HFFc6 (cell line): ENCODE measurements at places on chromosomes 2 and 18.

DNA sequence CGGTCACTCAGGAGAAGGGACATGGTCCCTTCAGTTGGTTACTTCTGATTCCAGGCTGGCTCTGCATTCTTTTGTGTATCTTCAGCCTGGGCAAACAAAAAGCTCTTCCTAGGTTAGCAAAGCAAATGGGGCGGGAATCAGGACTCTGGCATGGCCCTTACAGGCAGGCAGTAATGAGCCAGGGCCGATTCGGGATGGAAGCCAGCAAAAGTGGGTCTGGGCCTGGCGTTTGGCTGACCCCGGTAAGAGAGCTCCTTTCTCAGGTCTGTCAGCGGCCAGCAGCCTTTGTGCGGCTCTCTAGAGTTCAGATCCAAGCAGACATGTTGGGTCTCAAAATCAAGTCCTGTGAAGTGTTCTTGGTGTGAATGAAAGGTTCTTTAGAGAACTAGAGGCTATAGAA is 81.5 kb upstream of the EML6 start:
- DNase-seq: no peak

DNA sequence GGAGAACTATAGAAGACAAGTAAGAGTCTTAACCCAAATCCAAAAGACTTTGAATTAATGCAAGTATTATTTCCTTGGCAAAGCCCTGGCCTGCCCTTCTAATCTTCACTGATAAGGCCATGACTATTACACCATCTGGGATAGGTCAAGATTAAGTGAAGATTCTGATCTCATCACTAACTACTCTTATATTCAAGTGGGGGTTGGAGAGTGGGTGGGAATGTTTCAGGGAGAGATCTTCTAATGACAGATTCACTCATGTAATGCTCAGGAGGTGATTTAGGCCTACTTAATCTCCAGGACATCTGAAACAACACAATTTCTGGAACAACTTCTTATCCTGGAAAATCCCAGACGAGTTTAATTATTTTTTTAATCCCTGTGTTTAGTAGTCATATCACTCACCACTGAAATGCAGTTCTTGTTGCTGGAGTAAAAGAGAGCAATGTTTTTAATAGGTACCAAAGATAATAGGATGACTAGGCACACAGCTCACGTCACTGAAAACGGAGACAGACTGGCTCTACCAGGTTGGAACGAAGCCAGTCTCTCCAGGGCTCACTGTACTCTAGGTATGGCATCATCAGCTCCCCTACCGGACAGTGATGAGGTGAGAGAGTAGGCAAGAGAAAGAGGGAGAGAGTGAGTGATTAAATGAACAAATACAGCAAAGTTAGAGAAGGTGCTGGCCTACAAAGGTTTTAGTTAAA is 133.1 kb downstream of the NCKAP5 start:
- DNase-seq: peak; percentile 68

DNA sequence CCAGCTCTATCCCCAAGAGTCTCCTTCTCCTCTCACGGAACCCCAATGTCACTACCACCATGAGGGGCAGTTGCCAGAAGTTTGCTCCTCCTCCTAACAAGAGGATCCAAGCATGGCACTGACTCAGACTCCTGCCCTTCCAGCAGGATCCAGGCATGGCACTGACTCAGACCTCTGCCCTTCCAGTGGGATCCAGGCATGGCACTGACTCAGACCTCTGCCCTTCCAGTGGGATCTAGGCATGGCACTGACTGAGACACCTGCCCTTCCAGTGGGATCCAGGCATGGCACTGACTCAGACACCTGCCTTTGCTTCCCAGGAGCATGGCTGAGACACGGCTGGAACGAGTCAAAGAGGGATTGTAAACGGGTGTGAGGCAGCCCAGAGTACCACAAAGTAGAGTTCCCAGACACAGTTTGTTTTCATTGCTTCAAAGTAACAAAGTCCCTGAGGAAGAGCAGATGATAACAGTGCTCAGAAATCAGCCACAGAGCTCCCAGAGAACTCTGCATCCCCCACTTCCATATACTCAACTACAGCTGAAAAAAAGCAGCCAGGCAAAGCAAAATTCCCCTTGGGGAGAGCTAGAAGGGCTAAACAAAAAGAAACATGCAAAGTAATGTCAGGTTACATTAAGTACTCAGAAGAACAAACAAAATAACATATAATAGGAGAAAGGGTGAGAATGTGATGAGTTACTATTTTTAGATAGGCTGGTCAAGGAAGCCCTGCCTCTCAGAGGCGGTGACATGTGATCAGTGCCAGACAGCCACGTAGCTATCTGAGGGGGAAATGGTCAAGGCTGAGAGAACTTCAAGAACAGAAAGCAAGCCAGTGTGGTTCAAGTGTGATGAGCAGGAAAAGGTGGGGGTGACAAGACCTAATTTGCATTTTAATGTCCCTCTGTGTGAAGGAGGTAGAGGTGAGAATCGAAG is 3.0 kb downstream of the BUB1 start:
- DNase-seq: peak; percentile 46

DNA sequence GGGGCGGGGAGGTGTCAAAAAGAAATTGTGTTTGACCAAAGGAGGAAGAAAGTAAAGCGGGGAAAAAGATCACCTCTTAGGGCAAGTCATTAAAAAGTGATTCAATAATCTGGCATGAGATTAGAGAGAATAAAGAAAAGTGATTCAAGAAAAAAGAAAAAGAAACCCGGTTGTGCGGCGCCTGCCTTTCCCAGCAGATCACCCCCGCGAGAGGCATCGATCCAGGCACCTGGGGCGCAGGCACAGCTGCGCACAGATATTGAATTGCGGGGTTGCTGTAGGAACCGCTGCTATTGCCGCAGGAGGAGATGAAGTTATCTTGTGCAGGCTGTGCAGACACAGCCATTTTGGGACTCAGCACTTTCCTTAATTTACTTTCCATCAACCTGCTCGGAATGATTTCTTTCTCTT is 71.2 kb downstream of the PLB1 start:
- DNase-seq: no peak

- no peak for DNase-seq
These were observed 5.8 kb downstream of the NGEF start for GRCh38 chr2:233007270-233007669.

- no peak for DNase-seq
These were observed 22.5 kb downstream of the GATA6 start for GRCh38 chr18:22191923-22192322.

- DNase-seq: no peak
These were observed 78.1 kb upstream of the YWHAQ start for GRCh38 chr2:9708683-9709538.

DNA sequence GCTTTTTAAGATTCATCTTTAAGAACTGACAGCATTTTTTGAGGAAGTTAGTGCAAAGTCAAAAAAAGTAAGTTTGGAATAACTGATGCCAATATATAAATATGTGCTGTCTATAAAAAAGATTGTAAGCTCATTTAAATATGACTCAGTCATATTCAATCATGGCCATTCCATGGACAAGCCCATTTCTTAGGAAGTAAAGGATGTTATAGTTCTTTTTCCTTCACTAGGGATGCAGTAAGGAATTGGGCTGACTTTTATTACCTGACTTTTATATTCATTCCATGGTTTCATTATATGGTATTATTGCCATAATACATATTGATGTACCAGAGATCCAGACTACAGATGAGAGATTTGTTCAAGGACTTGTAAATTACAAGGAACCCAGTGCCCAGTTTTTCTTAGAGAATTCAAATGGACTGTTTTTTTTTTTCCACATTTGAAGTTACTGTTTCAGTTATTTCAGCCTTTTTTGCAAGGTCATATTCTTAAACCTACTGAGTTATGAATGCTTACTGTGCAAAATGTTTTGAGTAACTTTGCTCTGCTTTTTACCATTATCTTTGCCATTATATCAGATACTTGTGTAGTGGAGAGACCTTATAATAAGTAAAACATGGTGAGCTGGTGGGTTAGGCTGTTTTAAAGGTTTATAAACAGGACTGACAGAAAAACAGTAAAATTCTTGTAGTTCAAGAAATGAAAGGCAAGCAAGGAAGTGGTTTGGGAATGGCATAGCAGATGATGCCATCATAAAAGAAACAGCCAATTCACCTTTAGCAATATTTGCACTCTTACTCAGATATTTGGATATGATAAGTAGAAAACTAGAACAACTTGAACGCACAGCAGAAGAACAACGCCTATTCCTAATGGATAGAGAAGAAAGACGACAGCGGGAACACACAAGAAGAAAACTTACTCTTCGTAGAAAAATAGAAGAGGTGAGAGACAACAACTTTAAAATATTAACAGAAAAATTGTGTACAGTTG is 7.6 kb downstream of the FSIP2 start:
- no peak for DNase-seq

DNA sequence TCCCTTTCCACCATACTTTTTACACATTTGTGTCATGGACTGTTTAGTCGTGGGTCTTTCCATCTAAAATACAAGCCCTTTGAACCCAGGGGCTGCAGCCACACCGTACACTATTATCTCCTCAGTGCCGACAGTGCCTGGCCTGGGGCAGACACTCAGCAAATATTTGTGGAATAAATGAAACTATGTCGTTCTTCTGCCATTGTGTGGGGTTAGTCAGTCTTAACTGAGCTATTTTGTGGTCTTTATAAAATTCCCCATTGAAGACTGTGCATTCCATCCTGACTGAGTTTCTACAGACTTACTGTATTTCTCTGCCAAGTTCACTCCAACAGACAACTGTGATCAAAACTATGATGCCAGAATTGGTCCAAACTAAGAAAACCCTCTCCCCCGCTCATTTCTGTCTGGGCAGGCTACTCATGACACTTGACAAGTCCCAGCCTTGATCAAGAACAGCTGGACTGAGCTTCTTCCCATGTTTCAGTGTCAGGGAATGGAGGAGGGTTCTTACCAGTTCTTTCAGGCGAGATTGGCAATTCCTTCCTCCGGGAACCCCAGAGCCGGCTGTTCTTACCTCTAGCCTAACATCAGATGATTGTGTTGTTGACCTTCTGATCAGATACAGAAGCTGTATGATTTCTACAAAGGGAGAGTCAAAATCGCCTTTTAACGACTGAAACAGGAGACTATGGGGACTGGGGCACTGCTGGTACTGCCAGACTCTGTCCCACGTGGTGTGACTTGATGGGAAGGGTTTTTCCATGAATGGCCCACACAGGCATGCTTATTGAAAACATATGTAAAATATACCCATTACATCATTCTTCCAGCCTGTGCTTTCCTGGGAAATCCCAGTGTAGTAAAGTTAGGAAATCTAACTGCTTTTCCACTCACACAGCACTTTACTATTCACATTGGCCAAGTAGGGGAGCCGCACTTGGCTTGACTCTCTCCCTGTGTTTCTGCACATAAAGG is 77.4 kb upstream of the NPAS2 start:
- DNase-seq: peak; percentile 97

DNA sequence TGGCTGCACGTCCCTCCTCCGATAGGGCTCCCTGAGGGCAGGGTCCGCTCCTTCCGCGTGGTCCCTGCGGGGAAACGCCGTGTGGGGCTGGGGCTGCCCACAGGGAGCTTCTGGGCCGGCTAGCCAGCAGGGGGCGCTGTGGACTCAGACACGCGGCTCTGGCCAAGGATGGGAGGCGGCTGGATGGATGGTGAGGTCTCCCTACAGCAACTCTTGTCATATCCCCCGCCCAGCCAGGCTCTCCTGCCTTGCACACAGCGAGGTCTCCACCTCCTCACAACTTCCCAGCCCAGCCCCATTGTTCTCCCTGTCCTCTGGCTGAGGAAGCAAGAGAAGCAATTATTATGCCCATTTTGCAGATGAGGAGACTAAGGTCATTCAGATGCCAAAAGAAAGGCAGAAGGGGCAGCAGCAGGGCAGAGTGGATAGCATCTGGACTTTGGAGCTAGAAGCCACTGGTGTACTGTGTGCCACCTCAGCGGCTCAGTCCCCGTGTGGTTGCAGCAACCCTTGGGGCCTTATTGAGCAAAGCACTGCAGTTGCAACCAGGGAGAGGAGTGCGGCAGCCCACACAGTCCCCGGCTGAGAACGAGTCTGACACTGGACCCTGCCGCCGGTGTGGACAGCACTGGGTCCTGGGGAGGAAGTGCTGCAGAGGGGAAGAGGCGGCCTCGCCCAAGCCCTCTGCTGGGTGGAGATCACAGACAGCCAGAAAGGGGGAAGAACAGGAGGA is 99.0 kb downstream of the ZFP36L2 start:
- DNase-seq: no peak

GRCh38 chr18:71106701-71107100 is 817.9 kb downstream of the SOCS6 start:
- no peak for DNase-seq

DNA sequence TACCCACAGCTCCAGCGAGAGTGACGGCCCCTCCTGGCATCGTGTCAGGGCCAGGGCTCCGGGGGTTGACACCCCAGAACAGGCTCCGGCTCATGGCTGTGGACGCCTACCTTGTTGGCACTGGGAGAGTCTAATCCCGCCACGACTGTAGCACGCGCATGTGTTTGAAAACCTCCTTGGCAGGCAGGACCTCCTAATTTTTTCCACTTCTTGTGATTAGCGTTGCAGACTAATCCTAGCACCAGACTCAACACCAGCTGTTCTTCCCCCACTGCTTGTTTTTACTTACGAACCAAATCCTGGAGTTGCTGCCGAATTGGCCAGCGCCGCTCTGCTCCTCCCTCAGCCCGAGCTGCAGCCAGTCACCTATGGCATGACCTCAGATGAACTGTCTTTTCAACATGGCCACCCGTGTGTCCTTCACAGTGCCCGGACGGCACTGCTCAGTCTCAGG is 110.7 kb downstream of the KLHL29 start:
- DNase-seq: no peak

- no peak for DNase-seq
These were observed 294.1 kb downstream of the SOCS6 start for GRCh38 chr18:70582981-70583380.

DNA sequence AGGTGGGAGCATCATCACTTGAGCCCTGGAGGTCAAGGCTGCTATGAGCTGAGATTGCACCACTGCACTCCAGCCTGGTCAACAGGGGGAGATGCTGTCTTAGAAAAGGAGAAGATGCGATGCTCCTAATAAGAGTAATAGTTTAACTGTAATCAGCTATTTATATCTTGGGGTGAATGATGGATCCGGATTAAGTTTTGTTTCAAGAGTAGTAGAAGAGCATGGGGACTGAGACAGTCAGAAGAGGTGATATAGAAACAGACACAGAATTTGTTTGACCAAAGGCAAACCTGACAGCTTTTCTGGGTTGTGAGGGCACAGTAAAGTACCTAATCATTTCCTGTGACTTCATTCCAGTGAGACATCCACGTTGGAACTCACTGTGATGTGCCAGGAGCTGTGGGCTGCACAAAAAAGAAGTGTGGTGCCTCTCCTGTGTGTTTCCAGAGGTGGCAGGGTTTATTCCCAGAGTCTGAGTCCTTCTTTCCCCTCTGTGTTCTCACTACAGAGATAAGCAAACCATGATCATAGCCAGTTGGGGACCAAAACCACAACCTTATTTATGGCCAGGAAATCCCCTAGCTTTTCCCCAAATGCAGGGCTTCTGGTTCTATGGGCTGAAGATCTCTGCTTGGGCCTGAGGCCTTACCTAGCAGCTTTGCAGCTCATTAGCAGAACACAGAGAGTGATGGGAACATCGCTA is 113.7 kb downstream of the XRCC5 start:
- DNase-seq: peak; percentile 63

GRCh38 chr2:37324786-37325624 is at the start of gene PRKD3:
TSS of gene PRKD3 (minus strand) at chr2:37324833. CDS start at chr2:37316524, 8,309 bp downstream.
- no peak for DNase-seq

GRCh38 chr18:57655740-57656139 is 34.1 kb upstream of the NARS1 start:
- DNase-seq: no peak
